ENCODE measurements at places on chromosomes 1 and 21.

GRCh38 chr1:229323201-229323600, 19.6 kb downstream of the CCSAP start:
- no peak for DNase-seq

GRCh38 chr1:89894210-89895201, 73.7 kb downstream of the LRRC8D start:
- DNase-seq: no peak

- DNase-seq: no peak
Measured at GRCh38 chr1:54456921-54457529, 50.8 kb upstream of the SSBP3 start.

GRCh38 chr21:41108668-41109585, 59.0 kb upstream of the BACE2 start:
- DNase-seq: no peak

DNA sequence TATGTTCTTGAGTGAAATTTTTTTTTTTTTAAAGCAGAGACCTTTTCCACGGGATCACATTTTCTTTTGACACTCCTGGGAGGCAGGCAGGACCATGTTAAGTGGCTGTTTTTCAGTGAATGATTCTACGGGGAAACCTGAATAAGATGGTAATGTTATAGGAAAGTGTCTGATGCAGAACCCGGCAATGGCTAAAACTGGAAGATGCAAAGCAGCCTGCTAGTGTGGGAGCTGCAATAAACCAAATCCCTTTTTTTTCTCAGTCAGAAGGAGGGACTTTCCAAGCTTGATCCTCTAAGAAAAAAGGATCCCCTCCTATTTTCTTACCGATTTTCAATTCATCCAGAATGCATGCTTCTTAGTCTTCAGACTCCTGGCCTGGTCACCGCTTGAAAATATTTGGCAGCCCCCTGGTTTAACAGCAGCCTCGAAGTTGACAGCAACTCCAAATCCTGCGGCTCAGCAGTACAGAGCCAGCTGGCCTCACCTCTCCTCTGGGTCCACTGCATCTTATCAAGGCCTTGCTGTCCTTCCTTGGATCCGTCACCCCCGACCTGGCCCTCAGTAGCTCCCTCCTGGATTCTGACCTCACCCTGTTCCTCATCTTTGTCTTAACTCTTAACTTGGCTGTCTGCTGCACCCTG, 5.6 kb downstream of the MX2 start:
- DNase-seq: no peak

GRCh38 chr1:114322734-114323133, 169.1 kb upstream of the SYT6 start:
- no peak for DNase-seq

- DNase-seq: no peak
Measured at GRCh38 chr1:209517681-209518050, 65.8 kb upstream of the CAMK1G start.

- no peak for DNase-seq
Measured at GRCh38 chr1:70090141-70090540, 115.2 kb downstream of the LRRC40 start.

DNA sequence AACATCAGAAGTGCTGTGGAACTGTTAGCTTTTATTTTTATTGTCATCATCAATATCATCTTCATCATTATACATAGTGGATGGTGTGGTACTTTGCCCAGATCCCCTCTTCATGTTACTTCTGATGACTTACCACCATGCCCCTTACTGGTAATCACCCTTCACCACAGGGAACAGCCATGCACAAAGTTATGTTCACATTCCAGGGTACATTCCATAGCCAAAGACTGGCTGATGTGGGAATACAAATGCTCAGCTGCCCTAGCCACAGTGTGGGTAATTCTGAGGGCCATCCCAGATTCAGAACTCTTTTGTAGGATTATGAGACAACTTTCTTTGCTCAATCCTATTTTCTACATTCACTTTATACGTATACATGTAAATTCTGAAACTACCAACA, 691.3 kb upstream of the CXADR start:
- no peak for DNase-seq

GRCh38 chr1:74504125-74504932, 8.1 kb downstream of the LRRC53 start:
- peak; percentile 47 for DNase-seq

- DNase-seq: no peak
Measured at GRCh38 chr1:169160845-169161495, 54.5 kb downstream of the ATP1B1 start.
